ENCODE measurements at places on chromosomes 12 and 14.

- DNase-seq: no peak
Measured at GRCh38 chr12:13198876-13199275, 2.4 kb downstream of the EMP1 start.

GRCh38 chr12:5745251-5745888 is 199.7 kb downstream of the ANO2 start:
- DNase-seq: peak; percentile 43

DNA sequence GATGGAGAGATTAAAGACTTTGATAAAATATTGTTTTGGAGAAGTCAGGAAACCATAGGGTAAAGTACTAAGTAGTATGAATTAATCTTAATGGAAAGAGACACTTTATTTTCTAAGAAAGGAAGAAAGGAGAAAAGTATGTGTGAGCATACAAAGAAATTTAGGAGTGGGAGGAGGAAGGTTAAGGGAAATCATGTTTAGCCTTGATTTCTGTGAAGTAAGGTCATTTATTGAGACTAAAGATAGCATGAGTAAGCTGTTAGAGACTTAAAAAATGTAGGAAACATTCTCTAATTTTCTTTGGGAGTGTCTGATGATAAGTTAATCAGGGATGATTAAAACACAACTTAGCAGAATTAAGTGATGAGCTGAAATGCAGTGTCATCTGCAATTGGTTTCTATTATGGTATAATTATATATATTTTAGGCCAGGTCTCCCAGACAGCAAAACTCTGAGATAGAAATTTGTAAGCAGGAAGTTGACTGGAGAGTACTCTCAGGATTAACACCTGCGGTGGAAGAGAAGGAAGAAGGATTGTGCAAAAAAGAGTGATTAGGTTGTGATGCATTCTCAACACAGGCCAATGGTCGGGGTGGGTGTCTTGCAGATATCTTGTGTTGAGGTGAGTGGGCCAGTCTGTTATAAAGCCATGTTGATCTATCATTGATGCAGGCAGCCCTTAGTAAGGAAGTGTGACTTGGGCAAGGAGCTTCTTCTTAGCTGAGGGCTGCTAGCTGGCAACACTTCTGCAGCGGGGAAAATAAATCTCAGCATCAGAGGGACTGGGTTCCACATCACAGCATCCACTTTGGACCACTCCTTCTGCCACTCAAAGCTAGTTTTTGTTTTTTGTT is 256.2 kb downstream of the AEBP2 start:
- no peak for DNase-seq

DNA sequence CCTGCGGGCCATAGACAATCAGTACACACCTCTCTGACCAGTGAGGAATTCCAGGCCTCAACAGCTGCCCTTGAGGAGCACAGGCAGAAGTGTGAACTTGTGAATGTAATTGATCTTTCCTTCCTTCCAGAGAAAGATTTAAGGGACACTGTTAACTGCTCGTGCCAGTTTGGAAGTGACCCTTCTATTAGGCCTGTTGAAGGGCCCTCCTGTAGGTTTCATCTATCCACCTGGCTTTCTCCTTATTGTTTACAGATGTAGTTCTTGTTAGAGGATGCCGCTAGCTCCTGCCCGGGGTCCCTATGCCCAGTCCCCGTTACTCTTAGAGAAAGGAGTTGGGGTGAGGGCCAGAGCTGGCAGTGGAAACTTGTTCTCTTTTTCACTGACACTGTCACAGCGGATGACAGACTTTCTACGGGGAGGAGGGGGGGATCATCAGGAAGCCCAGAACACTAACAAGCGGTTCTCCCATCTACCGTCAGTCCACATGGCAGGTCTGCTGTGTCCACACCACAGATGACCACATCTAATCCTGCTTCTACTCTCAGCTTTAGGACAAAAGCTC is 42.6 kb downstream of the SH2B3 start:
- no peak for DNase-seq

- peak; percentile 19 for DNase-seq
Measured at GRCh38 chr12:31324116-31324844, 1.7 kb downstream of the SINHCAF start.

GRCh38 chr14:104113631-104114420 is 24.6 kb upstream of the KIF26A start:
- no peak for DNase-seq

DNA sequence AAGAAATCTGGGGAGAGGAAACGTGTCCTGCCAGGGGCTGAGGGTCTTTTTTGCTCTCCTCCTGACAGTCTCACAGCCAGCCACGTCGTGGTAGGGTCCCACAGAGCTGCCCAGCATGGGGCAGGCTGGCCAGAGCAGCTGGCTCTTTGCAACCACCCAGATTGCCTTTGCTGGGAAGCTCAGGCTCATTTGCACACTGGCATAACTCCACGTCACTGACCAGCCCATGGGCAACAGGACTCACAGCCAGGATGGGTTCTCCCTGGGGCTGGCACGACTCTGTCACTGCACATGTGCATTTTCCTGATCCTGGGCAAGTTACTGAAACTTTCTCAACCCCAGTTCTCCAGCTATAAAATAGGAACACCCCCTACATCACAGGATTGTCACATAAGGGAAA is 242.2 kb downstream of the DPF3 start:
- DNase-seq: no peak

DNA sequence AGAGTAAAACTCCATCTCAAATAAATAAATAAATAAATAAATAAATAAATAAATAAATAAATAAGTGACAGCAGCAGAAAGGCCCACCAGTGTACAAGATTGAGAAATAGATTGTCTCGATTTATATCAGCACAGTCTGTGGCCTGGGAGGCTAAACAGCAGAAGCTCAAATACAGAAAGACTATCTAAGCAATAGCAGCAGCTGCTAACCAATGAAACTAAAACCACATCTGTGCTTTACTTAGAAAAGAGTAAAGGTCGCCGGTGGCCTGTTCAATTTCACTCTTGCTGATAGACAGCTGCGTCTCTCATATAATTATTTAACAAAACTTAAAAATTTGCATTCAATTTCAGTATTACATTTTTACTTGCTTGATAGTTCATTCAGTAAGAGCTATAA is 325.7 kb downstream of the CEP128 start:
- no peak for DNase-seq

DNA sequence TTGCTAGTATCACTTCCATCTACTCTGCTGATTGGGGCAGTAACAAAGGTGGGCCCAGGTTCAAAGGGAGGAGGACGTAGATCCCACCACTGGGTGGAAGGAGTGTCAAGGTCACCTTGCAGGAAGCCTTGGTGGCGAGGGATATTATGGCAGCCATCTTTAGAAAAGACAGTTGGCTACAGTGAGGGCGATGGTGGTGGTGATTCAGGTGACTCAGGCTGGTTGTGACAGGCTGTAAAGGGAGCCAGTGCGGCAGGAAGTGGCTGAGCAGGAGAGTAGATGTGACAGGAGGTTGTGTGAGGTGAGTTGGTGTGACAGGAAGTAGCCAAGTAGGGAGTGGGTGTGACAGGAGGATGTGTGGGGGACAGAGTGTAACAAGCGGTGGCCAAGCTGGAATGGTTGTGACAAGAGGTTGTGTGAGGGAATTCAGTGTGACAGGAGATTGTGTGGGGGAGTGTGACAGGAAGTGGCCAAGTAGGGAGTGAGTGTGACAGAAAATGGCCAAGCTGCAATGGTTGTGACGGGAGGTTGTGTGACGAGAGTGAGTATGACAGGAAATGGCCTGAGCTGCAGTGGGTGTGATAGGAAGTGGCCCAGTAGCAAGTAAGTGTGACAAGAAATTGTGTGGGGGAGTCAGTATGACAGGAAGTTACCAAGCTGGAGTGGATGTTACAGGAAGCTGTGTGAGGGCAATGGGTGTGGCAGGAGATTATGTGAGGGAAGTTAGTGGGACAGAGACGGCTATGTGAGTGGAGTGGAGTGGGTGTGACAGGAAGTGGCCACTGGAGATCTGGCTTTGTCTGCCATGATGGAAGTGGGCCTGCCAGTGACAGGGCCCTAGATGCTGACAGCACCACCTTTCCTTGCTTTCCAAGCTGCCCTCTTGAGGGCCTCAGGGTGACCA is 136.5 kb upstream of the MYL2 start:
- DNase-seq: peak; percentile 26

DNA sequence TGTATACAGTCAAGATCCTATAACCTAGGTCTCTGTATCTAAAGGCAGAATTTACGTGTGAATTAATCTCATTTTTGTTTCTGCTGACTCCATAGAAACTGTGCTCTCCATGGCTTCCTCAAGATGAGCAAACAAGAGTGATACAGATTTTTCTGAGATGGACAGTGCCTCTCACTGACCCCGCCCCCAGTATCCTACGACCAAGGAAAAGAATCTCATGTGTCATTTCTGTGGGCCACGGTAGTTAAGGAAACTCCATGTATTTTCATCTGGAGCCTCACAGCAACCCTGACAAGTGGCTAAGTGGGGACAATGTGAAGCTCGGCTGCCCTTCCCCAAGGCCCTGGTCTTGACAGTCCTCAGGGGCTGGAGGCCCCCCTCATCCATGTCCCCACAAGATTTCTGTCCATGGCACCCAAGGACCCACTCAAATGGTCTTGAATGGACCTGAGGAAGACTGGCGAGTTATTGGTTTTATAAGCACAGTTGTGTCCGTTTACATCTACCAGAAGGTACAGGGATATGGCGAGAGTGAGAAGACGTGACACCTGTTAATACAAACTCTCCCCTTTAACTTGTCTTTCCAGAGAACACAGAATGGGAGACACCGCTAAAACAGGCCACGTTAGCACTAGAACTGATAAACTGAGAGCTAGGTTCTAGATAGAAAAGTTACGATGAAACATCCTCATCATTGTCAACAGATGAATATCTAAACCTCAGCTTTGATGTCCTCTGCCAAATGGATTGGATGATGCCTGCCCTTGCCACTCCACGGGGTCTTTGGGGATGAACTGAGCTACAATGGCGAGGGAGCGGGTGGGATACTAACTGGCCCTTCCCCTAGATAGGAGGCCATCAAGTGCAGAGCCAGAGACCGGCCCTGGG is 108.4 kb upstream of the EGLN3 start:
- DNase-seq: no peak

DNA sequence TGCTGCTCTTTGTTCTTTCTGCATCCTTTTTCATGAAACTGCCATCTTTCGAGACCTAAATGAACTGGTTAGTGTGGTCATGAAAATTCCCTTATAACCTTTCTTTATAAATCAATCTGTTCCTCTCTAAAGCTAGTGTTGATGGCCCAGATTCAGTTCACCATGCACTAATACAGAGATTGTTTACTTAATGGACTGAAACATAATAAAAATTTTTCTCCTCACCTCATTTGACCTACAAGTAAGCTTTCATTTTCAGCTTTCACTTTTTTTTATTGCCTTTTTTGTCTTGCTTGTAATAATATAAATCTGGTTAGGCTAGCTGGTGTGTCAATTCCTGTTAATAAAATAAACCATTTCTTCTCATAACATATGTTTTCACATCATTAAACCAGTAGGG is 183.8 kb downstream of the CCDC59 start:
- no peak for DNase-seq

- no peak for DNase-seq
Measured at GRCh38 chr14:50783563-50783962, 47.4 kb downstream of the NIN start.

DNA sequence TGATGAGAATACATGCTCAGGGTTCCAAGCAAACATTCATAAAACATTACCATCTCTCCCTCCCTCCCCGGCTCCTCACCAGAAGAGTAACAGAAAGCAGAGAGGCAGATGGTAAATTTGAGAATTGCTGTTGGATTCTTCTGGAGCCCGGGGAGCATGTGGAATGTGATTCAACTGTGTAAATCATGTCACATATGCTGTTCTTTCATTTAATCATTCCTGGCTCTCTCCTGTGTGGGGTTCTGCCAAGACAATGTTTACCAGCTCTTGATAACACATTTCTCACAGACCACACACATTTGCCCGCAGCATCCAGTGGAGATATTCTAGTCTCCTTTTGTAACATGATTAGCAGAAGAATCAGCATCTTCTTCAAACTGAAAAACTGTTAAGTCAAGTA is 23.4 kb upstream of the NR2C1 start:
- no peak for DNase-seq

DNA sequence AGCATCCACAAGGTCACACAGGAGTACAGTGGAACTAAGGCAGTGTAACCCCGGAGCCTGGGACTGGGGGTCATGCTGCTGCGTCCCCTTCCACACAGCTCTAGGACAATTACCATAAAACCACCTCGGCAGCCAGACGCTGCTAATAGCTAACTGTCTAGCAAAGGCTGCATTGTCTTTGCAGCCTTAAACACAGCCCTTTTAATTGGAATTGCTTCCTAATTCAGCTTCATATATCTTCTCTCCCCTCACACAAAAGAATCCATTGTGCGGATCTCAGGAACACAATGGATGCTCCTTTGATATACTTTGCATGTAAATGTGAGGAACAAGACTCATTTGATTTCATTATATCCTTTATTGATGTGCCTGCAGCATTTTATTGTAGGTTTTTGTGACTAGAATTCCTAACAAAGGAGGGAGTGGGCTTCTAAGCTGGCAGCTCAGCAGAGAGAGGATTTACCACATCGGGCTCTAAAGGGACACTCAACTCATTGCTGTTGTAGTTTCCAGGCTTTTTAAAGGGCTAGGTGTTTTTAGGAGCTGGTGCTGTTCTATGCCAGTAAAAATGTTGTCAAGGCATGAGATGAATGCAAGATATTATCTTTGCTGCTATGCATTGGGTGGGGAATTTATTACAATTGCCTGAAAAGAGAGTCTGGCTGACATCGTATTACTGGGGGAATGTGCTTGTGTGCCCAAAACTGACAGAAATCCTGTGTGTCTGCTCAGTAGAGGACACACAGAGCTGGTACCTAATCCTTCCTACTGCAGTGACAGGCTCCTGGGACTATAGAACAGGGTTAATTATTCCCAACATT is 30.4 kb upstream of the DACT1 start:
- no peak for DNase-seq

DNA sequence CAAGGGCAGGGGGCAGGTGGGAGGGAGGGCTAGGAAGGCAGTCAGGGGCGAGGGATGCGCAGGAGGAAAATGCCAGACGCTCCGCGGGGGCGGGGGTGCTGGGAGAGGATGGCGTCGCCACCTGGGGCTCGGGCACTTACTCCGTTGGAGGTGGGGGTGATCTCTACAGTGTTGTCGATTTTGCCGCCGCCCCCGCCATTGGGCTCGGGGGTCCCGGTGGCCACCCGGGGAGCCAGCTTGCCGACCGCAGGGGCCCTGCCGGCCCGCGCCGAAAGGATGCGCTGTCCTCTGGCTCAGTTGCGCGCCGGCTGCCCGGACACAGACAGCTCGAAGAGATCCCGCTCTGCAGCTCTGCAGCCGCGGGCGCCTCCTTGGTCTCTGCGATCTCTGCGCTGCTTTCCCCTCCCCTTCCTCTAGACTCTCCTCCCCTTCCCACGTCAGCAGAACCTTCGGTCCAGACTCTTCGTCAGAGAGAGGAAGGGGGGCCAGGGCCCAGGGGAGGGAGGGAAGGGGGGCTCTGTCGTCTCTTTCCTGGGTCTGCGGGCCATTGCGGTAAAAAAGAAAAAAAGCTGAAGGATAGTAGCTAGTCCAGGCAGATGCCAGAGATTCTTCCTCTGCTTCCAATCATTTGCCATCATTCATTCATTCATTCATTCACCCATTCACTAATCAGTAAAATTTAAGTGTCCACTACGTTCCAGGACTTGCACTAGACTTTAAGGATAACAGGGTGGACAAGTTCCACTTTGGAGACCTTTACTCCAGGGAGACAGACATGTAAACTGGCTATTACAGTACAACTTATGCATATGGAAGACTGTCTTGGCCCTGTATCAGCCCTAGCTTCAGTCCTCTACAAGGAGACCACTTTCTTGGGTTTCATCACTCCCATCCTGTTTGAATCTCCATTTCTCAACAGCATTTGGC is at the start of gene SLC22A17:
SLC22A17 (minus strand) TSS at position 382 of the 927 bp plus-strand sequence.
- peak; percentile 51 for DNase-seq
